Activated T-helper 1 cell treated with anti-CD3 and anti-CD28 coated beads, Interleukin-2, amount 50 U/mL, for 16 hours (primary cell): ENCODE measurements at places on chromosomes 12 and 14.

DNA sequence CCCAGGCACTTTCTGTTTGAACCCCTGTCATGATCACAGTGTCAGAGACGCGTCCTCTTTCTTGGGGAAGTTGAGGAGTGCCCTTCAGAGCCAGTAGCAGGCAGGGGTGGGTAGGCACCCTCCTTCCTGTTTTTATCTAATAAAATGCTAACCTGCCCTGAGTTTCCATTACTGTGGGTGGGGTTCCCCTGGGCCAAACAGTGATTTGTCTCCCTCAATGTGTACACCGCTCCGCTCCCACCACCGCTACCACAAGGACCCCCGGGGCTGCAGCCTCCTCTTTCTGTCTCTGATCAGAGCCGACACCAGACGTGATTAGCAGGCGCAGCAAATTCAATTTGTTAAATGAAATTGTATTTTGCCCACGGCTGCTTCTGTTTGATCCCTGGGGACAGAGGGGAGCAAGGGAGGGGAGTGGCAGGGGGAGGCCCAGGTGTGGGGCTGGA is 5.1 kb downstream of the SHMT2 start:
- DNase-seq = no peak

DNA sequence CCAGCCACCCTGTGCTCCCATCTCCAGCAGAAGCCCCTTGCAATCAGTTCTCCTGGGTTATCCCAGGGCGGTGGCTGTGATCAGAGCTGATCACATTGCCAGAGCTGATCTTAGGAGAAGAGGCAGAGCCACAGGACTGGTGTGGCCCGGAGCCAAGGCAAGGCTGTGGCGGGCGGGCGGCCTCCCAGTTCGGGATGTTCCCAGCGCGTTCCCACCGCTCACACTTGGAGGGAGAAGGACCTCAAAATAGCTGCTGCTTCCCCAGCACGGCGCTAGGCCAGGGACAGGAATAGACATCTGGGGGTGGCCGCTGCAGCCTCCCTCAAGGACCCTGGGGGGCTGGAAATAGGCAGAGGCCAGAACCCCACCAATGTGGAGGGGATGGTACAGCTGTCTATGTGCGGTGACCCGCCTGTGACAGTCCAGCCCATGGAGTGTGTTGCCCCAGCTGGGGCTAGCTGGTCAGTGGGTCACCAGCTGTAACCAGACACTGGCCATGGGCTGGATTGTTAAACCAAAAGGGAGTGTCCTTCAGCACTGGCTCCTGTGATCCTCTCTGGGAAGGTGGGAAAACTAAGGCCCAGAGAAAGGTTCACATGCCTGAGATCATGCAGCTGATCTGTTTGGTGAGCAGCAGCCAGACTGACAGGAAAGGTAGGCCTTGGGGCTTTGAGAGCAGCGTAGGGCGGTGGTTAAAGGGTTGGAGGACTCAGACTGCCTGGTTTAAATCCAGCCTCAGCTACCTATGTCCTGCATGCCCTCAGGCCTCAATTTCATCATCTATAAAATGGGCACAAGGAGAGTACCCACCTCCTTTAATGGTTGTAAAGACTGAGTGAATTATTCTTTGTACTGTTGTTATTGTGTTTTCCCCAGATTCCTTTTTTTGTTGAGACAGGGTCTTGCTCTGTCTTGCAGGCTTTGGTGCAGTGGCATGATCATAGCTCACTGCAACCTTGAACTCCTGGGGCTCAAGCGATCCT is 8.0 kb upstream of the POP5 start:
- no peak for DNase-seq

GRCh38 chr14:64244279-64244678 is 49.9 kb downstream of the ESR2 start:
- DNase-seq = no peak

- no peak for DNase-seq
Measured at GRCh38 chr12:113298861-113299545, 35.9 kb downstream of the SLC8B1 start.

DNA sequence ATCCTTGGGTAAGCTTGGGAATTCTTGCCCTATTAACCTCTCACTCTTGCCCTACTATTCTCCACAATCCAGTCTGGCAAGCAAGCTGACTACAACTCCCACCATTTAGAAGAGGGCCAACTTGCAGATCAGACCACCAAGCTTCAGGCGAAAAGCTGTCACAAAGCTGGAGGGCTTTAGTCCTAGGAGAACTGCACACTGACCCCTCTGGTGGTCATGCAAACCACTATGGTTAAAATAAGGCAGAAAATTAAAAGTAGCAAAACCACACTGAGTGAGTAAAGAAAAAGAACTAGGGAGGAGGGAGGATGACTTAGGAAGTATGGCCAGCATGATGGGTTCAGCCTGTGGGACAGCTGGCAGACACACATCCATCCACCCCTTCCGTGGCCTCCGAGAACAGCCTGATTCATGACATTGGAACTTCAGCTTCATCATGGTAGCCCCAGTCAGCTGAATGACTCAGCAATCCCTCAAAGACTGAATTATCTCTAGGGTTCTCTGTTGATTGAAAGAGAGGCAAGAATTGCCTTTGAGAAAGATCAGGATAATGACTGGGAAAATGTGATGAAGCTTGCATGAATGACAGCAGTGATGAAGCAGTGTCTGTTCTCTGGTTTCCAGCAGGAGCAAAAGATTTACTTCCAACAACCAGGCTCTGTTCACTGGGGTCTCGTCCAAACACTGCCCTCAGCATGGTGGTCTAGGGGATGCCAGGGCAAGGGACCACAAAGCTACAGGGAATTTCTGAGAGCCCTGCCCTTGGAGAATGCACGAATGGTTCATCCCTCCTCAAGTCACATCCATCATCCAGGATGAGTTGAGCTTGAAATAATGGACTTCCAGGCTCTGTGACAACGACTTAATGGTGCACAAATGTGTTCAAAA is 24.4 kb downstream of the PITPNM2 start:
- no peak for DNase-seq

DNA sequence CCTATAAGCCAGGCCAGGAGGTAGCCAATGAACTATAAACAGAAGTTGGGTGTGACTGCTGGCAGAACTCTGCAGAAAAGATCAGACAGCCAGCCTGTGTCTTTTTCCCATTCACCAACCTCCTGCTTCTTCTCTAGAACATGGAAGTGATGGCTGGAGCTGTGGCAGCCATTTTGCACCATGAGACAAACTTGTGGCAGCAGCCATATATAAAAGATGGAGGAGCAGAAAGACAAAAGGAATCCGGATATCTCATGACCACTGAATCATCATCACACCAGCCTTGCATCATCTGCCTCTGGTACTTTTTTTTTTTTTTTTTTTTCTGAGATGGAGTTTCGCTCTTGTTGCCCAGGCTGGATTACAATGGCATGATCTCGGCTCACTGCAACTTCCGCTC is 8.7 kb downstream of the BEGAIN start:
- DNase-seq = no peak

DNA sequence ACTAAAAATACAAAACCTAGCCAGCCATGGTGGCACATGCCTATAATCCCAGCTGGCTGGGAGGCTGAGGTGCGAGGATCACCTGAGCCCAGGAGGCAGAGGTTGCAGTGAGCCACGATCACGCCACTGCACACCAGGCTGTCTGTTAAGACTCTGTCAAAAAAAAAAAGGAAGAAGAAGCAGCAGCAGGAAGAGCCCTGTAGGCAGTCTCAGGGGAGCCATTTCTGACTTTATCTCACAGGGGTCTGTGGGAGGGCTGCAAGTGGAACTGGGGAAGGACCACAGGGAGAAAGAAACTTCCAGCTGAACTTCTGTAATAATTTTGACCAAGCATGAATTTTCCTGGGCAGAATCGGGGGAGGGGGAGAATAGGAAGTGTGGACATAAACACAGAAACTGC is 32.7 kb downstream of the GARIN6 start:
- DNase-seq = no peak

DNA sequence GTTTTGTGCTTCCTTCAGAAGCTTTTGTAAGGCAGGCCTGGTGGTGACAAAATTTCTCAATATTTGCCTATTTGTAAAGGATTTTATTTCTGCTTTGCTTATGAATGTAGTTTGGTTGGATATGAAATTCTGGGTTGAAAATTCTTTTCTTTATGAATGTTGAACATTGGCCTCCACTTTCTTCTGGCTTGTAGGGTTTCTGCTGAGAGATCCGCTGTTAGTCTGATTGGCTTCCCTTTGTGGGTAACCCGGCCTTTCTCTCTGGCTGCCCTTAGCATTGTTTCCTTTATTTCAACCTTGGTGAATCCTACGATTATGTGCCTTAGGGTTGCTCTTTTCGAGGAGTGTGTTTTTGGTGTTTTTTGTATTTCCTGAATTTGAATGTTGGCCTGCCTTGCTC is 58.2 kb downstream of the NUBPL start:
- no peak for DNase-seq

DNA sequence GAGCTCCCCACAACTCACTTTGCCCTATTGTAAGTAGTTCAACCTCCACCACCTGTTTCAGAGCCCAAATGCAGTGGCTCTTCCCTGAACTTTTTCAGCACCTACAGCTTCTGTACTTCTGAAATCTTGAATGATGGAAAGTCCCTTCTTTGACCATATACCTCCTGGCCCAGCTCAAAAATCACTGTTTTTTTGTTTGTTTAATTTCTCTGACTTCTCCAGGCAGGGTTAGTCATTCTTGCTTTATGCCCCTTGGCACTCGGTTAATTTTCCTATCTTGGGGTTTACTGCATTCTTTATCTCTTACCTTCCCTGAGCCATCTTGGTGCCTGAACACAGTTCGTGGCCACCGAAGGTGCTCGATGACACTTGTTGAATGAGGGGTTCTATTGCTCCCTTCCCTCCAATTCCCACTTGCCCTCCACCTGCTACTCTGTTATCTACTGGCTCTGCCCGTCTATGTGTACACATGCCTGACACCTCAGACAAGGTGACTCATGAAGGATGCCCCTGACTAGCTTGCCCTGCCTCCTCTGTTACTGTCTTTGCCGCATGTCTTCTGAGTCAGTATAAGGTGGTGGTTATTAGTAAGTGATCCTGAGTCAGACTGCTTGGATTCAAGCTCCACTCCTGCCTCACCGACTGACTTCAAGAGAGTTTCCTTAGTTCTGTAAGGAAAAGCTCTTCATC is 4.4 kb downstream of the AMHR2 start:
- DNase-seq = no peak

GRCh38 chr14:91332171-91332985 is 85.2 kb downstream of the CCDC88C start:
- DNase-seq = no peak

DNA sequence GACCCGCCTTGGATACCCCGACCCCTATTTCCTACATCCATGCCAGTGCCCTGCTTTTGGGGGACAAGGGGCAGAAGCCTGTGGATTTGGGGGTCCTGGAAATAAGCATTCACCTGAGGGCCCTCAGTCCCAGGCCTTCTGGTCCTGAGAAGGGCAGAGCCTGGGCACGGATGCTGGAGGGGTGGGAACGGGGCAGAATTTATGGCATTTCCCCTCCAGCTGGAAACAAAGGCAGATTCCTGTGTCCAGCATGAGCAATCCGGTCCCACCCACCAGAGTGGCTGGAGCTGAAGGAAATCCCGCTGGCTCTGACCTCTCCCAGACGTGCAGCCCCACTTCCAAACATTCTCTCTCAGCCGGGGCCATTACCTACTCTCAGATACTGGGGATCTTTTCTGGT is 9.3 kb downstream of the ANKRD33 start:
- DNase-seq = no peak

- DNase-seq = no peak
Measured at GRCh38 chr12:132159555-132160003, 15.3 kb downstream of the NOC4L start.

DNA sequence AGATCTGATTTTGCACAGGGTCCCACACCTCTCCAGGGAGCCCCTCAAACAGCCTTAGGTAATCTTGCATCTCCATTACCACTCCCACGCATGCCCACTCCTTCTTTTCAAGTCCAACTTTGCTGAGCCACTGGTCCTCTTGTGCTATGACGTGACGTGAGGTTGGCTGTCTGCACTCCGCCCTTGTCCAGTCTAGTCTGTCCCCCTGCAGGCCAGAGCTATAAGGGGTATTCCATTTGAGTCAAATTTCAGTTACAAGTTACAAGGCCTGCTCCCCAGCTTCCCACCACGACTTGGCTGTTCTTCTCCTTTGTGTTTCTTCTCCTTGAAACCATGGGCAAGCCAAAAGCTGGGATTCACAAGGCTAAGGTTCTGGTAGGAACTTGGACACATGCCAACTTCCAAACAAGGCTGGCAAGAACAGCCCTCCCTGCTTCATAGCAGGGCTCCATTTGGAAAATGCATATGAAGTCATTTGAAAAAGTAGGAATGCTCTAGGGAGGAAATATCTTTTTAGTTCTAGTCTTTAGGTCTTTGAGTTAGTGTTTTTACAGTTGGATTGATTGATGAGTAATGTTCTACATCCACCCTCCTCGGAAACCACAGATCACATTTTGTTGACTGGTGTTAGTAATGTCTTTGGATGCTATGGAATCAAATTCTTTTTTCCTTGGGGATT is 49.1 kb downstream of the KCNA1 start:
- DNase-seq = no peak

GRCh38 chr12:32482226-32482625 is 82.9 kb downstream of the FGD4 start:
- DNase-seq = no peak
